ENCODE measurements at places on chromosomes 4 and X.

- no peak for DNase-seq
Measured at GRCh38 chrX:134382821-134383220, 77.1 kb upstream of the HPRT1 start.

GRCh38 chr4:168197926-168198325 lies 105.6 kb downstream of the ANXA10 start:
- no peak for DNase-seq

- DNase-seq, result no peak
Measured at GRCh38 chrX:120671963-120672362, 42.1 kb upstream of the C1GALT1C1 start.

- no peak for DNase-seq
Measured at GRCh38 chr4:107348188-107349050, 312.3 kb upstream of the DKK2 start.

DNA sequence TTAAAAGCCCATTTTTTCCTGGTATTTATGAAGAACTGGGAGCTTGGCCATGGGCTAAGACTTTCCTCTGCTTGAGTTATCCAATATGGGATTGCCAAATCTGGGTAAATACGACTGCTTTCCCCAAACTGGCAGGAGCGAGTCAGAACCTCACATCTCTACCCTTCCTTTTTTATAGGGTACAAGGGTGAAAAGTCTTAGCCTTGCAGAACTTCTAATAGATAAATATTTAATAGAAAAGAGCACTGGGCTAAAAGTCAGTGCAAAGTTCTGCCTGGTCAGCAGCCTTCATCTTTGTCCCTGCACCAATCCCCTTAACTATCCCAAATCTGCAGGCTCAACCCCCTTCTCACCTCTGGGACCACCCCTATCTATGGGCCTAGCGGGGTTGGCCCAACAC lies 61.6 kb upstream of the ACSL1 start:
- no peak for DNase-seq

GRCh38 chr4:25977397-25978170 lies 63.6 kb downstream of the SMIM20 start:
- no peak for DNase-seq

GRCh38 chrX:132692526-132692925 lies 203.7 kb upstream of the MBNL3 start:
- no peak for DNase-seq

DNA sequence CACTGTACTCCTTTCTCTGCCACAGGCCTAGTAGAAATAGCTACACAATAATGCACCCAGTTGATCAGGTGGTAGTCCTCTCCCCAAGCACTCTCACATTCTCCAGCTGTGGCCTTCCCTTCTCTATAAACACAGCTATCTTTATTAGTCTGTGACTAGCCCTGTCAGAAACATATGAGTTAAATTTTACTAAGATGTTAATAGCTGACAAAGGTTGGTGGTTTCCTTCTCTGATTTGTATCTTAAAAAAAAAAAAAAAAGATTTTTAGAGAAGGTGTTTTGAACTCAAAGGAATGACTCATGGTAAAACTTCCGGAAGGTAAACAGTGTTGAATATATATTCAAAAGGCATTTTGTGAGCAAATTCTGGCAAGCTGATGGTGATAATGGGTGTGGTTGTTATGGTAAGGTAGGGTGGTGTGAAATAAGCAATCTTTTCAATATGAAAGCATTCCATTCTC lies 327.4 kb downstream of the PPP3CA start:
- DNase-seq, result no peak

- no peak for DNase-seq
Measured at GRCh38 chr4:174663216-174663615, 140.9 kb upstream of the HPGD start.

GRCh38 chr4:56505269-56506130 lies at the start of gene ARL9:
Gene ARL9 (plus strand): TSS chr4:56505791. CDS start chr4:56505863, 72 bp downstream.
- DNase-seq, result peak; percentile 66

GRCh38 chr4:6352031-6352692 lies 82.5 kb downstream of the WFS1 start:
- no peak for DNase-seq

- DNase-seq, result no peak
Measured at GRCh38 chr4:58940167-58940566, 1830.0 kb upstream of the IGFBP7 start.

GRCh38 chr4:169233691-169234090 lies 37.1 kb downstream of the SH3RF1 start:
- DNase-seq, result no peak

DNA sequence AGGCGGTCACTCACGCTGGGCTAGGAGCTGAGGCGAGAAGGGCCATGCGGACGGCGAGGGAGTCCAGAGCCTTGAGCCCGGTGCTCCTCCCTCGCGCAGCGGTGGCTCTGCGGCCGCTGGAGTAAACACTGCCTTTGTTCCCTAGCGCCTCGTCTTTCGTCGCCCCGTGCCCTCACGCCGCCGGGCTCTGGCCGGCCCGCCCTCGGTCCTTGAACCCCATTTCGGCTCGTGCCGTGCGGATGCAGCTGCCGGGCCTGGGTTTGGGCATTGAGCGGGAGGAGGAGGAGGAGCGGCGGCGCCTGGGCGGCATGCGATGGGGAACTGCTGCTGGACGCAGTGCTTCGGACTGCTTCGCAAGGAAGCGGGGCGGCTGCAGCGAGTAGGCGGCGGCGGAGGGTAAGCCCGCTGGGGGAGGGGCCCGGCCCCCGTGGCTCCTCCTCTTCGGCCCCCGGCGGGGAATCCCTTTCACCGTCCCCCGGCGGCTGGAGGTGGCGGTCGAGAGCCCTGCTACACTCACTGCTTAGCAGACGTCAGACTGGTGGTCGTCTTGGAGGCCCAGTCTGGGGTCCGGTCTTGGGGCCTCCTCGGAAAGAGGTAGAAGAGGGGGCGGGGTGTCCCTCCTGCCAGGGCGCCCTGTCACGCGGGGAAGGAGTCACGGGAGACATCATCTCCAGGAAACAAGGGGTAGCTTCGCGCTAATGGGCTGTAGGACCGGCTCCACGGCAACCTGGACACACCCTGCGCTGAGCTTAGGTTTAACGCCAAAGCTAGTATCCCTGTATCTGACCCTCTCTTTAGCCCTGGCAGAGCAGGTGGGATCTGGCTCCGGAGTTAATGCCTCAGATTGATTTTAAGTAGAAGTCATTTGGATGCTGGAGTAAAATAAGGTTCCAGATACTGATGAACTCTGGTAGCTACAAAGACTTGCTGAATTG lies at the start of gene AP1AR:
Gene AP1AR (plus strand): TSS at position 9 of the 935 bp plus-strand sequence. CDS start 305 bp downstream, at position 314.
- DNase-seq, result peak; percentile 66

DNA sequence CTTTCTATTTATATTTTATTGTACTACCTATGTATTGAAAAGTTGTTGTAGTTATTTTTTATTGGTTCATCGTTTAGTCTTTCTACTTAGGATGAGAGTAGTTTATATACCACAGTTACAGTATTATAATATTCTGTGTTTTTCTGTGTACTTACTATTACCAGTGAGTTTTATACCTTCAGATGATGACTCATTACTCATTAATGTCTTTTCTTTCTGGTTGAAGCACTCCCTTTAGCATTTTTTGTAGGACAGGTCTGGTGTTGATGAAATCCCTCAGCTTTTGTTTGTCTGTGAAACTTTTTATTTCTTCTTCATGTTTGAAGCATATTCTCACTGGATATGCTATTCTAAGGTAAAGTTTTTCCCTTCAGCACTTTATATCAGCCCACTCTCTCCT lies 7.7 kb downstream of the LUZP4 start:
- no peak for DNase-seq

- DNase-seq, result no peak
Measured at GRCh38 chr4:165489786-165490185, 111.0 kb downstream of the CPE start.

- no peak for DNase-seq
Measured at GRCh38 chrX:123983240-123983639, 21.7 kb downstream of the STAG2 start.

DNA sequence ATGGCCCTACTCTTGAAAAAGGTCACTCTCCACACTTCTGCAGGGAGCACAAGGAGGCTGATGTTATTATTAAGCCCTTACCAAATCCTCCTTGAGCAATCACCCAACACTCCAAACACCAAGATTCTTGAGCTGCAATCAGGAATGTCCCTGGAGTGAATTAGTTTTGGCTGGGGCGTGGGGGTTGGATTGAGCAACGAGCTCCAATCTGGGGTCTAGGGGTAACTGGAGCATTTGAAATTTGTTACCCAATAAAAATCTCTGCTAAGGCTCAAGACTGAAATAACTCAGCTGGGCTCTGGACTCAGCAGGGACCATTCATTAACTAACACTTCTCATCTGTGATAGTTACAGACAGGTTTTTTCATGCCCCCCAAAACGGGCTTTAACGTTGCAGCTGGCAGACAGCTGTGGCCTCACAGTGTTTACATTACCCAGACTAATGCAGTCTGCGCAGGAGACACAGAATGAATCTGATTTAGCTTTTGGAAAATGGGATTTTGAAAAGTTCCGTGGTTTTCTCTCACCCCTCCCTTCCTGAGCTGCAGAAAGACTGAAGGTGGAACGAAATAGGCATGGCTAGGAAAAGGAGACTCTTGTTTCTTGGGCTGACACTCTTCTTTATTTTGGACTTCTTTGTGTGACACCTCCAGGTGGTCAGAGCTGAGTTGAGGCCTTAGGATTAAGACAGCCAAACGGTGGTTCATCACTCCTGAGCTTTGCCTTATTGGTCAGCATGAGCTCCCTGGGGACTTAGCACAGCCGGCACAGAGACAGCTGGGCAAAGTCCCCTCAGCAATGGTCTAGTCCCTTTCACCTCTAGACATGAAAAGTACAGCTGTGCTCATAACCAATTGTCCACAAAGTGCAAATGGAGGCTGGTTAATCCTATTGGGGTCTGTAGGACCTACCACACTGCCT lies 26.6 kb downstream of the PLAC1 start:
- DNase-seq, result no peak

DNA sequence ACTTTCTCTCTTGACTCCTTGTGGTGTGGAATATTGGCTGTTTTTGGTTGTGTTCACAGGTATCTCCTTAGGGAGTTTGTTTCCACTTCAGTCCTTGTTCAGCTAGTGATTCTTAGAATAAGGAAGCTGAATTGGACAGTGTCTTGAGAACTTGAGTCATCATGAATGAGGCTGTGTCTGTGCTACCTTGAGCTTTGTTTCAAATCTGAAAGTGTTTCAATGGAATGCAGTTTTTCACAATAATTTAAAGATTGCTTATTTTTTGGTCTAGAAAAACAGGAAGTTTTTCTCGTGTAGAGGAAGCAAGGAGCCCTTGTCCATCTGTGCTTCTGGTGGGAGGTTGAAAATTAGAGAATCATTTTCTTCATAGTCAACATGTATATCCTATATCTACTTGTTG lies 76.5 kb downstream of the ZNF518B start:
- DNase-seq, result no peak

- no peak for DNase-seq
Measured at GRCh38 chr4:8104491-8105305, 53.9 kb downstream of the ABLIM2 start.
